Frontal cortex (tissue), 4 donors: ENCODE measurements at places on chromosomes 6 and 20. TPM values are rescaled to one million over a fixed set of nuclear protein-coding genes. Genes with fewer than 3 reads are reported as not detected.

DNA sequence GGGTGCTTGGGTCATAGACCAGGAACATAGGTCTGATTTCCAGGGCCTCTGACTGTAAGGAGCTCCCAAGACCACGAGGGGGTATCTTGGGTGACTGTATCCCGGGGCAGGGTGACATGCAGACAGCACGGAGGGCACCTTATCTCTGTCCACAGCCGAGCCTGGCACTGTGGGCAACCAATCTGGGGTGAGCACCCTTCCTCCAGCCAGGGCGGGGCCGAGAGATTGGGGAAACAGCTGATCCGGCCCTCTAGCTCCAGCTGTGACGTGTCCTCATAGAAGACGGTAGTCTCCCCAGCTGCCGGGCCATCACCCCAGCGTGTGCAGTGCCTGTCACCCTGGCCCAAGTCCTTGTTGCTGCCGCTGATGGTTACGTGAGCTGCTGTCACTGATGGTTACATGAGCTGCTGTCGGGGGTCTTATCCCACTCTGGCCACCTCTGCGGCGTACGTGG, 139.6 kb upstream of the RNF24 start:
- DNase-seq, result no peak

- no peak for DNase-seq
Observed at GRCh38 chr20:47230811-47231256, 125.7 kb downstream of the ZMYND8 start.

GRCh38 chr20:17611540-17612286, 41.8 kb downstream of the DSTN start:
- no peak for DNase-seq

- DNase-seq, result no peak
Observed at GRCh38 chr20:32007787-32008616, 2.2 kb upstream of the CCM2L start.

DNA sequence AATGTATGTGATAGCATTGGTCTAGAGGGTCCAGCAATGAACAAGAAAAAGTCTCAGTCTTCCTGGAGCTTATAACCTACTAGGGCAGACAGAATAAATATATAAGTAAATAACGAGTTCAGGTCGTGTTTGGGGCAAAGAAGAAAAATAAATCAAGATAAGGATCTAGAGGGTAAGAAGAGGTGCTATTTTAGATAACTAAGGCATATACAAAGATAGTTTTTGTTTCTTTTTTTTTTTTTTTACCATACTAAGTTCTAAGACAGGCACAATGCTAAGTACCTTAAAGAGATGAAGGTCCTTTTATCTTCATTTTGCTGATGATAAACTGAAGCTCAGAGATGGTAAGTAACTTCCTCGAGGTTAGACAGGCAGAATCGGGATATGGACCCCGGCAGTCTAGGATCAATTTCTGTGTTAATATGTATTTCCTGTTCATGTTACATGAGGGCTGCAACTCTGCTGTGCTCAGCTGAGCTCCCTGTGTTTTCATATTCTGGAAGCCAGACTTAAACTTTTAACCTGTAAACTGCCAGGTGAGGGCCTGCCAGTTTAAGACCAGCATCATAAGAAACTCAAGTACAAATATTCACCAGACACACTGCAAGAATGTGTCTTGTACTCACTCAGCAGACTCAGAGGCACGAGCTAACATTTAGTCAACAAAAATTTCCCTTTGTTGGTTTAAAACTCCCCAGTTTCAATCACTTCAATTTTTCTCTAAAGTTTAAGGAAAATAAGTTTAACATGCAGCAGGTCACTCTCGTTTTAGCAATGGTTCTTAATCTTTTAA, 23.3 kb downstream of the SESN1 start:
- no peak for DNase-seq

DNA sequence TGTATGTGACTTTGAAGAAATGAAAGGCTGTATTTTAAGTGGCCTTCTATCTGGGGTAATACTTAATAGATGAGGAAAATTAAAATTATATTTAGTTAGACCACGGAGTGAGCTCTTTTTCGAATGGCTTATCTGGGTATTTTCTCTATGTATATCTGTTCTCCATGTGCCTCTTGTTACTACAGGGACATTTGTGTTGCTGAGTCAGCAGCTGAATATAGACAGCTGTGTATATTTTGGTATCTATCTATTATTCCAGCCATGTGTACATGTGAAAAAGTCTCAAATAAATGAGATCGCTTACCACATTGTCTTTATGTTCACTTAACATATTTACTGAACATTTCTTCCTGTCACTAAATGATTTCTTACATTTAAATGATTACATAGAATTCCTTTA, 57.2 kb downstream of the TMEM200A start:
- no peak for DNase-seq

The SLC9A8 gene
- total RNA-seq, result 4.5 TPM

The HSPA12B gene
- 2.4 TPM for total RNA-seq

The VAPB gene
- total RNA-seq, result 16.3 TPM

The WFDC2 gene
- 3.3 TPM for total RNA-seq
